GM10248 (cell line): ENCODE measurements at places on chromosomes 1 and 21.
A peak's percentile ranks its signal among the peaks of the same experiment; 100 is the strongest.

DNA sequence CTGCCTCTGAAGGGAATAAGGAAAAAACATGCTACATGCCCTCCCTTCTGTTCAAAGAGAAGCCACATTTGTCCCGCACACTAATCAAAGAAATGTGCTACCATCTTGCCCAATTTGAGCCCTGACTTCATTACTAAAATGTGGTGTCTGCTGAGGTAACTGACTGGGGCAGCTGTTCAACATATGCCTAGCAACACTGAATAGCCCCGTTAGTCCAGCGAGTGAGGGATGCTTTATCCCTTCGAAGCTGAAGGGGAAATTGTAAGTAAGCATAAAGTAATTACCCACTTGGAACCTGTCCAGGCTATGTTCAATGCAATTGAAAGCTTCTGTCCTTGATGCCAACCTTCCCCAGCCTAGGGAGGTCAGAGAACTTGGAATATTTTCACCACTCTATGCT, 310.6 kb downstream of the SEC16B start:
- no peak for DNase-seq

DNA sequence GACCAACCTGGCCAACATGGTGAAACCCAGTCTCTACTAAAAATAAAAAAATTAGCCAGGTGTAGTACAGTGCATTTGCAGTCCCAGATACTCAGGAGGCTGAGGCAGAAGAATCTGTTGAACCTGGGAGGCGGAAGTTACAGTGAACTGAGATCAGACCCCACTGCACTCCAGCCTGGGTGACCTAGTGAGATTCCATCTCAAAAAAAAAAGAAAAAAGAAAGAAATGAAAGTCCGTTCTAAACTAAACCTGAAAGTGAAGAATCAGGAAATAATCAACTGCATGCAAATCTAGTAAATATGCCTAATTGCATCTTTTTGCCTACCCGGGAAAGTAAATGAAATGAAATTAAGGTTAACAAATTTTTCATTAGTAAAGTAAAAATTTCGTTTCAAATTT, 99.6 kb downstream of the ZZZ3 start:
- DNase-seq = peak; percentile 20

GRCh38 chr1:156963621-156964020, 43.2 kb downstream of the LRRC71 start:
- no peak for DNase-seq

- DNase-seq = no peak
These were observed 105.4 kb downstream of the KCTD3 start for GRCh38 chr1:215672482-215672881.

DNA sequence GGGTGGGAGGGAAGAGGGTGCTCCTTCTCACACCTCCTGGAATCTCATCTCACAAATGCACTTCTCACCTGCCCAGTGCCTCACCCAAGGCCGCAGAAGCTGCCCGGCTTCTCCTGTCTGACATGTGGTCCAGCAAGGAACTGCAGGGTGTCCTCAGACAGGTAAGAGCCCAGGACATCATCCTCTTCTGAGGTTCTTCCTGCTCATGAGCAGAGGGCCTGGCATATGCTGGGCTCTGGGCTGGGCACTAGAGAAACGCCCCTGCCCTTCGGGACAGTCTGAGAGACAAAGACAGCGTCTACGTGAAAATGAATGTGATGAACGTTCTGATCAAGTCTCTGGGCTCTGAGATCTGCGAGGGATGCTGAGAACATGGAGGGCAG, 42.4 kb downstream of the PKP1 start:
- DNase-seq = no peak

DNA sequence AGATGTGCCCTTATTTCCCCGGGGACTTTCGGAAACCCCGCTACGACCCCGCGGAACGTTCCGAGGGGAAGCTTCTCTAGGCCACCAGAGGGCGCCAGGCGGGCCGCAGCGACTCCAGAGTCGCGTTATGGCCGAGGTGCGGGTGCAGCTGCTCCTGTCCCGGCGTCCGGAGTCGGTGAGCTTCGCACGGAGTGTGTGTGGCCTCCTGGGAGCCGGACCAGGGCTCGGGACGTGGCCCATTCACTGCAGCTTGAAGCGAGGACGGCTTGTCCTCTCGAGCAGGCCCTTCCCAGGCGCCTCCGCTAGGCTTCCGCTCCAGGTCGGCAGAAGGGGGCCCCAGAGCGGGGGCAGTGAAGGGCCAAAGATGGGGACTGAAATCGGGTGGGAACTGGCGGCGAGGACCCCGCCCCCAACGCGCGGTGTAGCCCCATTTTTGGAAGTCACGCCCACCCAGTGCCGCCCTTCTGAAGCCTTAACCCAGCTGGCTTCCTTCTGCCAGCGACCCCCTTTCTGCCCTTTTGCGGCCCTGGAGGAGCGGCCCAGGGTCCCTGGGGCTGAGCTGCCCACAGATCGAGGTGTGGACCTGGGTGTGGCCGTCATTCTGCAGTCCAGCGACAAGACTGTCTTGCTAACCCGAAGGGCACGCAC, at the start of gene NUDT17:
Gene NUDT17, plus strand, starts transcription at position 117 of the 648 bp plus-strand sequence. Its CDS starts 11 bp downstream, at position 128.
- peak; percentile 83 for DNase-seq

DNA sequence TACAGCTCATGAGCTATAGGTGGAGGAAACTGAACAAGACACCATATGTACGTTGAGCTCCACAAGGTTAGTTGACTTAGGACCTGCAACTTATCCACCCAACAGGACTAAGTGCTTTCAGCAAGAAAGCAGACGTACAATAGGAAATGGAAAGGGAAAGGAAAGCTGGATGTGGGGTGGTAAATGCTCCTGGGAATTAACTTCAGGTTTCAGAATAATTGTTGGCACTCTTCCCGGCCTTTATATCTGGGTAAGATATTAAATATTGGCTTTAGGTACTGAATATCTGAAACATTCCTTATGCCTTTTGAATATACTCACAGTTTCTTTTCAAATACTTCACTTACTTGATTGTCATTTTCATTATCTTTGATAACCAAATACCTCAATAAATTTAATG, 36.3 kb downstream of the GLMN start:
- no peak for DNase-seq

- no peak for DNase-seq
These were observed 38.5 kb upstream of the PGBD5 start for GRCh38 chr1:230464671-230465070.

GRCh38 chr1:41641475-41641814, 157.0 kb upstream of the EDN2 start:
- DNase-seq = peak; percentile 53

GRCh38 chr1:226373376-226373775, 34.5 kb downstream of the PARP1 start:
- DNase-seq = no peak

GRCh38 chr1:178528953-178529335, 16.0 kb downstream of the TEX35 start:
- DNase-seq = no peak

DNA sequence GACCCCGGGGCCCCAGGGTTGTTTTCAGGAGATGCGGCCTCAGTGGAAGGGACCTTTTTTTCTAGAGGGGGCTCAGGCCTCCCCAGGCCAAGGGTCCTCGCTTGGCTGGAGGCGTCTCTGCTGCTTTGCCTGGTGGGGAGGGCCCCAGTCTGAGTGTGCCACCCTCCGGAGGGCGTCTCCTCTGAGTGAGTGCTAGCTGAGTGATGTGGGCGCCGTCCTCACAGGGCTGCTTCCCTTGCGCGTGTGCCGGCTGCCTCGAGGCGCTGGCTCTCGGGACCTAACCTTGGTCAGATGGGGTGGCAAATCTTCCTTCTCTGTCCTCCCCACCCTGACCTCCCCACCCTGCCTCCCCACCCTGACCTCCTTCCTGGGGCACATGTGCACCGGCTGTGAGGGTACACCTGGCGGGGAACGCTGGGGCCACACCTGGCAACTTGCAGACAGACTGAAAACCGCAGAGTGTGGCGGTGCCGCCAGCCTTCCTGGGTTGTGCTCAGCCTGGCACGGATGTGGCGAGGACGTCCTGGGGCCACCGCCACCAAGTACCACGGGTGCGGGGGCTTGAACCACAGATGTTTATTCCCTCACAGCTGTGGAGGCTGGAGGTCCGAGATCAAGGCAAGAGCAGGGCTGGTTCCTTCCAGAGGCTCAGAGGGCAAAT, 93.0 kb upstream of the TTC34 start:
- DNase-seq = no peak

DNA sequence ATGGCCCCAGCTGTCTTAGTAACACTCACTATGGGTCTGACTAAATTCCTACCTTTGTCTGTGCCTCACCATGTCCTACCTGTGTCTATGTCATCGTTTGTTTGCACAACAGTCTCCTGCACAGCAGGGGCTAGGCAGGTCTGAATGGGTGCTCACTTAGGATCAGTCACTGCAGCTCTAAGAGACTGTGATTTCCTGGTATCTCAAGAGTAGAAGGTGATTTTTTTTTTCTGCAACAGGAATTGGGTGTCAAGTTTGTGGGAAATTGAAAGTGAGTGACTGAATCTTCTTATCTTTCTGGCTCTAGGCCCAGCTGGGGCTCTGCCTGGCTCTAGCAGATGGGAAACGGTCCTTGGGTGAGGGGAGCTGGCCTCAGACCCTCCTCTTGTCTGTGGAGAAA, 46.4 kb upstream of the TRABD2B start:
- DNase-seq = no peak

GRCh38 chr1:175864625-175865024, 121.2 kb upstream of the TNR start:
- DNase-seq = no peak

GRCh38 chr1:202648605-202649226, 61.5 kb downstream of the SYT2 start:
- DNase-seq = no peak

DNA sequence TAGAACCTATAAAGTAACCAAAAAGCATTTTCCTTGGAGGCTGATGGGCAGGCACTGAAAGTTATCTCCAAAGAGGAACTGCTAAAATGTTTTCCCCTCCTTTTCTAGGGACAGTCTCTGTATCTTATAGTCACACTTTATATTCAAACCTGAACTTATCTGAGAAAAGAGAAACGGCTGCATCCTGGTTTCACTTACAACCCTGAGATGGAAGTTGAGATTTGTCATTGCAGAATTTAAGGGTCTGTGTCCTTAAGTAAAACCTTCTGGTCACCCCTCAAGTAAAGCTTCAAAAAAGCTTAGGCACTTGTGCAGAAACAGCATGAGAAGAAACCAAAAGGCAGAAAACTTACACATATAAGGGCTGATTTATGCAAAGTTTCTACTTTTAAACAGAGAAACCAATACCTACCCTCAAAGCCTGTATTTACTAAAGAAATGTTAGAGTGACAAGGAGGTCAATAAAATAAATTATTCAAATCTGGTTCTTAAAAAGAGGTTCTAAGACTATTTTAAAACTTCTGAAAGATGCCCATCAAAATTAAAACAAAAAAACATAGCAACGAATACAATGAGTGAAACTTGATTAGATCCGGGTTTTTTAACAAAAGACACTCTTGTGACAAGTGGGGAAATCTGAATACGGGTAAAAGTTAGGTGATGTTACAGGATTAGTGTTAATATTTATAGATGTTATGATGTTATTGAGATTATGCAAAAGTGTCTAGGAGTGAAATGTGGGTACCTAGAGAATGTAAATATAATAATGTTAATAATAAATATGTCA, 9.9 kb downstream of the CD58 start:
- no peak for DNase-seq

GRCh38 chr1:114338191-114338890, 172.7 kb downstream of the TRIM33 start:
- no peak for DNase-seq

DNA sequence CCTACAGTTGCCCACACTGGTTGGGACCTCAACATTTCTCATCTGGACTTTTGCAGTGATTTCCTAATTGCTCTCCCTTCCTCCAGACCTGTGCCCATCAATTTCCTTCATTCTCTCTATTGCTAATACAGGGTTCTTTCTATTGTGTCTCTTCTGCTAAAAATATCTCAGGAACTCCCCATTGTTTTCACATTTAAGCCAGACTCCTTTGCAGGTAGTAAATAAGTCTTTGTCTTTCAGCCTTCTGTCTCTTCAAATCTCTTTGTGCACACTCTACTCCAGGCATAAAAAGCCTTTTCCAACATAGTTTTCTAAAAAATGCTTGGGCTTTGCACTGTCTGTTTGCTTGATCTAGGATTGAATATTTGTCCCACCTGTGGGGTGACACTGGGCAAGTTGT, 340.6 kb downstream of the PAPPA2 start:
- no peak for DNase-seq

GRCh38 chr1:216005916-216006315, 417.3 kb downstream of the USH2A start:
- DNase-seq = peak; percentile 39

DNA sequence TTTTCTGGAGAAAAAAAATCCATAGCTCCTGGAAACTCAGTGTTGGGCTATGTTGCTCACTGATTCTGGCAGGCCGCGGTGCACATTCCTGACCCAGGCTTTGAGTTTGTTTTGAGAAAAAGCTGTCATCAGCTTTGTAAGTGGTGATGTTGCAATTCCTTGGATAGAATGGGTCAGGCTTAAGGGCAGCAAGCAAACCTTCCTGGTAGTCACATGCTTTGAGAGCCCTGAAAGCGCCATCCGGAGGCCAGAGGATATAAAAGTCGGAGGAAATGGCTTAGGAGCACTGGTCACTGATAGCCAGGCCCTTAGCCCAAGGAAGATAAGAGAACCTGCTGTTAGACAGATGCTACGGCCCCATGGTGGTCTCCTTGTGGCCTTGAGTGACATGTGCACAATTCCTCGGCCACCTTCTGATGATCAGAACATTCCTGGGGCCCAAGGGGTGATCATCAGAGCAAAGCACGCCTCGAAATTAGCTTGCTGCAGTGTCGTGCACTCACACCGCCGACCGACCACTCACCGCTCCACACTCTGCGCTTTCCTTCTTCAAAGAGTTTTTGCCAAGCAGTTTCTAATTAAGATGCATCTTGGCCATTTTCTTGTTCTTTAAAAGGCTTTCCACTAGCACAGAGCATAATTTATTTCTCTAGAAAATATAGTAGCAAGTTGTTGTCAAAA, 78.6 kb downstream of the MAN1C1 start:
- DNase-seq = peak; percentile 5

DNA sequence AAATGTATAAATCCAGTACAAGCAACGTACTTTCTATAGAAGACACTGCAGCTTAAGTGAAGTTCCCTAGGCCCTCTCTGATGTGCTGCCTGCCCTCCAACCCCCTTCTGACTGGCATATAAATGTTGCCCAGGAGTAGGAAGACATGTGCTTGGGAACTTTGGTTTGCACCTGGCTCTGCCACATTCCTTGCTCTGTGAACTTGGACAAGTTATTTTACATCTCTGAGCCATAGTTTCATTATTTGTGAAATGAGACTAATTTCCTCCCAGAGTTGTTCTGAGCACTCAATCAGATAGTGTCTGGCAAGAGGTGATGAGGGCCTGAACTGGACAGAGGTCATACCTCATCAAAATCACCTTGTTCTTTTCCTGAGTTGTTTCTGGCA, 3.5 kb upstream of the PHC2 start:
- DNase-seq = no peak

DNA sequence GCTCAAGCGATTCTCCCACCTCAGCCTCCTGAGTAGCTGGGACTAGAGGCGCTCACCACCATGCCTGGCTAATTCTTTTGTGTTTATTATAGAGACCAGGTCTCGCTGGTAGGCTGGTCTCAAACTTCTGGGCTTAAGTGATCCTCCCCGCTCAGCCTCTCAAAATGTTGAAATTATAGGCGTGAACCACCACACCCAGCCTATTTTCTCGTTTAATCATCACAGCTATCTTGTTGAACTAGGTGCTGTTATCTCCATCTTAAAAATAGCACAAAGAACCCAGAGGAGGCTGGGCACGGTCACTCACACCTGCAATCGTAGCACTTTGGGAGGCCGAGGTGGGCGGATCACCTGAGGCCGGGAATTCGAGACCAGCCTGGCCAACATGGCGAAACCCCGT, 28.1 kb downstream of the COL16A1 start:
- DNase-seq = no peak
